ENCODE measurements at places on chromosomes 1 and 21.

DNA sequence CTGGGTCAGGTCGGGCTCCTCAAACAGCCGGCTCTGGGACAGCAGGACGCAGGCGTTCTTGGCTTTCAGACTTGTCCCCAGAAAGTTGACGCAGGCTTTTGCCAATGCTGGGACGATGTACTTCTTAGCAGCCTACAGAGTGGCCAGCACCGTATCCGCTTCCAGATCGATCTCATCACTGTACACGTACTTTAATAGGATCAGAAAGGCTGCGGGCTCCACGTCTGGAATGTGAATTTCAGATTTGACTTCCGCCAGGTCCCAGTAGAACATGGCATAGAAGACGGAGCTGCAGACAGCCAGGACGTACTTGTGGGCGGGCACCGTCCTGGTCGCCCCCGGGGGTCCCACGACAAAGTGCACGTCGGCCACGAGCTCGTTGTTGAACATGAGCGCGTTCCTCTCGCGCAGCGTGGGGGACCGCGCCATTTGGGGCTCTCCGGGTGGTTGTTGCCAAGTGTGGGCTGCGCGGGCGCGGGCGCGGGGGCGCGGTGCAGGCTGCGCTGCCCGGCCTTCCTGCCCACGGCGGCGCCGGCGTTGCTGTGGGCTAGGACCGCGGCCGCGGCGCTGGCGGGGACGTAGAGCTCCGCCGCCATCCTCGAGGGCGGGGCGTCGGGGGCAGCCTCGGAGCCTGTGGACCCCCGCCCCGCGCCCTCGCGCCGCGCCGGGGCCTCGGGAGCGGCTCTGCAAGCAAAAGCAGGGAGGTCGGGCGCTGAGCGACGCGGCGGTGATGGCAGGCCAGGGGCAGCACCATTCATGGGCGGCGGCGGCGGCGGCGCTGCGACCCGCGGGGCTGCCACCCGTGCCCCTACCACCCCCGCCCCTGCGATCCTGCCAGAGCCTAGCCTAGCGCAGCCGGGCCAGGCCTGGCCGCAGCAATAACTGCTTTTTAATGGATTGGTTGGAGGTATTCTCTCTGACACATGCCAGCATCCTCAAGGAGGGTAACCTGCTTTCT is 10.6 kb downstream of the CNR2 start:
- no peak for DNase-seq

DNA sequence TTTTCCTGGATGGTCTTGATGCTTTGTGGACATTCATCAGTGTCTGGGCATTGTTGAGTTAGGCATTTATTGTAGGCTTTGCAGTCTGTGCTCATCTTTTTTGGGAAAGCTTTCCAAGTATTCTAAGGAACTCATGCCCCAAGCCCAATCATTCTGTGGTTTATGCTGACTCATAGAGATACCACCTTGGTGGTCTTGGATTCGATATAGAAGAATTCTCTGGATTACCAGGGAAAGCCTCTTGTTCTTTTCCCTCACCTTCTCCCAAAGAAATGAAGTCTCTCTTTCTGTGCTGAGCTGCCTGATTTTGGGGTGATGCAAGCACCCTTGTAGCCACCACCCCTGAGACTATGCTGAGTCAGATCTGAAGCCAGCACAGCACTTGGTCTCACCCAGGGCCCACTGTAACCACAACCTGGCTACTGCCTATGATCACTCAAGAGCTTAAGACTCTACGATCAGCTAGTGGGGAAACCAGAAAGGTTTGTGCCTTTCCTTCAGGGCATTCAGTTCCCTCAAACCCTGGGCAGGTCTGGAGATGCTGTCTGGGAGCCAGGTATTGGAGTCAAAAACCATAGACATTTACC is 422.6 kb downstream of the NUF2 start:
- DNase-seq: no peak

DNA sequence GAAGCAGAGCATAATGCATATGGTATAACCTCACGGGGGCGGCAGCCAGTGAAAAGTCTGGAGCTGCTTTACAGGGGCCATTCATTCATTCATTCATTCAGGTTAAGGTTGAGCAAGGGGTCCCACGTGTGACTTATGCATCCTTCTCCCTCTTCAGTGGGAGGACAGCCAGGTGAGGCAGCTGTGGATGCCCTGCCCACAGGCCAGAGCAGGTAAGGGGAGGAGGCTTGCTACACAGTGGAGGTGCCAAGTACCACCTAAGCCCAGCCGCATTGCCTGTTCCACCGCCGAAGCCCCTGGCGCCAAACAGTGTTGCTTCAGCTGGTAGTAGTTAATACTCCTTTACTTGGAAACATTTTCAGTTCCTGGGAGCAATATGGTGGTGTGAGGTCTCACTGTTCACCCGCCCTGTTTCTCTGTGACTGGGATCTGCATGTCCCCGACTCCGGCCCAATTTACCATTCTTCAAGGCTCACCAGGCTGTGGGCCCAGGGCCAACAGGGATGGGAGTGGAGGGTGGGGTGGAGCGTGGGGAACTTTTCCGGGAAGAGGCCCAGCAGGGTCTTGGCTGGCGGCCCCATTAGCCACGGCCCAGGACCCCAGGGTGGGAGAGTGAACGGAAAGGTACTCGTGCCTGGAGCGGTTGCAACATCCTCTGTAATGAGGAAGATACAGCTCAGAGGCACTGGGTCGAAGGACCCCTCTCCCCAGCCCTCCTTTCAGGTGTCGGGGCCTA is 722 bp upstream of the PODN start:
- no peak for DNase-seq

- DNase-seq: no peak
Observed at GRCh38 chr1:205444300-205444930, 11.4 kb downstream of the BLACAT1 start.

- no peak for DNase-seq
Observed at GRCh38 chr1:32345289-32345827, 9.3 kb upstream of the MARCKSL1 start.

Data from fibroblast of gingiva (primary cell).